ENCODE measurements at places on chromosomes 16 and 17. TPM values are rescaled to one million over a fixed set of nuclear protein-coding genes. Genes with fewer than 3 reads are reported as not detected.

DNA sequence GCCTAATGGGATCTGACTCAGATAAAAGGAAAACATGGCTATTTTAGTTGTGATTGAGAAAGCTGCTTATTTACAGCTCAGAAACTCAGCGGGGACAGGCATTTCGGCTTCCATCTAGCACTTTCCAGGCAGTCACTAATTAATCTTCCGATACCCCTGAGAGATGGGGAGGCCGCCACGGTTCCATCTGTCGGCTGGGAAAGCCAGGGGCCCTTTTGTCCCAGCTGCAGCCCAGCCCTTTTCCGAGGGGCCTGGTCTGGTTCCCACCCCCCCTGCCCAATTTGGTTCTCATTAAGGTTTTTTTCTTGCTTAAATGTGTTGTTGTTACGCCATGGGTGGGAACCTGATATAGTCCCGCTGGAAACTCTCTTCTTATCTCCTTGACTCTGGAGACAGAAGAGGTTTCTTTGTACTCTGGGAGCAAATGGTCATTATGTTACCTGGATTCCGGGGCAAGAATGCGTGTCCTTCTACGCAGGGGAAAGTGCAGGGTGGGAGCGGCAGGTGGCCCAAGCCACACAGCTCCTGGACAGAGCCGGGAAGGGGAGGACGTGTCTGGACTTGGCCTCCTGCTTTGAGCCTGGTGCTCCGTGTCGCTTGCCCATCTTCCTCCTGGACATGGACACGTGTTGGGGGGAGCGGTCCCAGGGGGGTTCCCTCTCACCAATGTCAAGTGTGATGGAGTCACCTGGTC, 50.9 kb upstream of the GSE1 start:
- no peak for DNase-seq

CDH8 gene
- total RNA-seq, result 53.7 TPM

DEXI gene
- 8.1 TPM for total RNA-seq

DNA sequence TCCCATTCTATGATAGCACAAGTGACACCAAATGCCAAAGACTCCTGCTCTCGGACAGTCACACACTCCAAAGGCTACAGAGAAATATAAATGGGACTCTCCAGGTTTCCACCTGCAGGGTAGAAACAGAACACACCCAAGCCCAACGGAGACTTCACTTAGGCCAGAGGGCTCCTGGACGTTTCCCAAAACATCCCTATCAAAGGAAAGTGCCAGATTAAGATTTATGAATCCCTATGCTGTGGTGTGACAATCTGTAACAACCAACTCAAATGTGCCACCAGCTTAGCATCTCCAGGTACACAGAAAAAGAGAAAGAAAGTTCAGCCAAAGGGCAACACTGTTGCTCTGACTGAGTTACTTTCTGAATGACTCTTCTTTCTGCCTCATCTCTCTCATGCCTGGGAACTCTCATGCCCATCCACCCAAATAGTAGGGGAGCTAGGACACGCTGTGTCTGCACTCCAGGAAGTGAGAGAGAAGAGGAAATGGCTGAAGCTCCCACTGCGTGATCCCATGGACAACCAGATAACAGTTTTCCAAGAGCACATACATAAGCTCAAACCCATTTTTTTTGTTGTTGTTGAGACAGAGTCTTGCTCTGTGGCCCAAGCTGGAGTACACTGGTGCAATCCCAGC, 49.7 kb downstream of the SMG6 start:
- no peak for DNase-seq

DNA sequence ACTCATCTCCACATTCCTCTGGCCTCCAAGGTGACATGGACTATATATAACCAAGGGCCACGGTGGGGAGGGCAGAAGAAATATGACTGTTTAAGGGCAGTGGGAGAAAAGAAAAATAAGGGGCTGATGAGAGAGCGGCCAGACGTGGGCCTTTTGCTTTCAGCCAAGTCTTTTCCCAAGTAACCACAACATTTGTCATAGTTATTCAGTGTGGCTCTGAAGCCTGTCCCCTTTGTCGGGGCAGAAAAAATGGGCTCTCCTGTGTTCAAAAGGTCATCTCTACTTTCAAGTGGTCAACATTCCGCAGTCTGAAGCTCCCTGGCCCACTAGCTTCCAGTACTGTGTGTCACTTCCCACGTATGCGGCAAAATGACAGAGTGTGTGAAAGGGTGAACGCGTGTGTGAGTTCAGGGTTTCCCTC, 245.4 kb downstream of the NTN1 start:
- DNase-seq, result no peak

NME2 gene
- 160 TPM for total RNA-seq

GRCh38 chr17:72457712-72458111, 336.9 kb downstream of the SOX9 start:
- no peak for DNase-seq

GINS3 gene
- total RNA-seq, result 2.3 TPM

VAT1L gene
- 13.4 TPM for total RNA-seq

DNA sequence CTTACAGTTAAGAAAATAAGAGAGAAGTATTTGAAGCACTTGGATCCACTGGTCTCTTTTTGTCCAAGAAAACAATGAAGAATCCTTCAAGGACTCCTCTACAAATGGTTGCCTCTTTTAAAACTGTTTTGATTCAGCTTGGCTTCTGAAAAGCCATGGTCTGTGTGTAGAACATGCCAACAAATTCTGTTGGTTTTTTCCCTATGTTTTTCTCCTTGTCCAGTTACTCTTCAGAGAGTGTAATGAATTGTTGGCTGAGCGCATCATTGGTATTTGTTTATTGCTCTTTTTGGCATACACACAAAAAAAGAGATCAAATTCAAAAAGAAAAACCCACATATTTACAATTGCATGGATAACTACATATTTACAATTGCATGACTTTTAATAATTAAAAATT, at the start of gene ABCA10:
ABCA10 (minus strand) TSS at position 249 of the 400 bp plus-strand sequence. CDS start 3,466 bp downstream, outside the sequence.
- DNase-seq, result no peak

DNA sequence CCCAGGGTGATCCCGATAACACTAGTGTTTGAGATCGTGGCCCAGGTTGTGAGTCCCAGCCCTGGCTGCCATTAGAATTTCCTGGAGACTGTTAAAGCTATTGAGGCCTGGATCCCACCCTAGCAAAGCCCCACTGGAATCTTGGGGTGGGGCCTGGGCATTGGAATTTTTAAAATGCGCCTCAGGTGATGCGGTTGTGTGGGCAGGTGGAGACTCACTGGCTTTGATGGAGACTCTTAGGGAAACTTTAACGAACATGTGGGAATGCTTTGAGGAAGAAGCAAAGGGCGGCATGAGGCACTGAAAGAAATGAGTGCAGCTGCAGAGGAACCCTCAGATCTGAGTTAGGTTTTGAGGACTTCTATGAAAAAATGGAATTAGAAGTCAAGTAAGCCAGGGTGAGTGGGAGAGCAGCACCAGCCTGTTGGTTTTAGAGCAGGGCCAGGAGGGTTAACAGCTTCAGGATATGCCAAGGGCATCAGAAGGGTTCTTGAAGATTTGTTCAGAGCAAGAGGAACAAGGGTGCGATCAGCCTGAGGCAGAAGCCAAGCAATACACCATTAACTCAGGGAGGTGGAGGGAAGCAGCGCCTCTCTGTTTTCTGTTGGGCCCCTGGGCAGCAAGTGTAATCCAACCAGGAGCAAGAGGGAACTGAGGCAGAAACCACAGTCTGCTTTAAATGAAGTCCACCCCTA, 42.5 kb downstream of the KSR1 start:
- no peak for DNase-seq

GRCh38 chr16:57540906-57541753, 1.3 kb upstream of the ADGRG5 start:
- DNase-seq, result no peak
